ENCODE measurements at places on chromosomes 7 and 10. TPM values are rescaled to one million over a fixed set of nuclear protein-coding genes. Genes with fewer than 3 reads are reported as not detected.

SDK1 gene
- polyA plus RNA-seq = 6.4 TPM

OR13A1 gene
- 0.06 TPM for polyA plus RNA-seq

NDUFB8 gene
- 206 TPM for polyA plus RNA-seq

TRIM73 gene
- 4.8 TPM for polyA plus RNA-seq

PLEKHA1 gene
- polyA plus RNA-seq = 65.6 TPM

NEUROG3 gene
- 3.1 TPM for polyA plus RNA-seq

SHH gene
- polyA plus RNA-seq = 7.5 TPM

CRHR2 gene
- polyA plus RNA-seq = 0.31 TPM

FEZF1 gene
- polyA plus RNA-seq = not detected

PTPRN2 gene
- 13.4 TPM for polyA plus RNA-seq

NAT16 gene
- 0.21 TPM for polyA plus RNA-seq

ZNF518A gene
- 35.5 TPM for polyA plus RNA-seq

SCD gene
- 30.4 TPM for polyA plus RNA-seq

IRF5 gene
- polyA plus RNA-seq = 5.5 TPM

HOXA11 gene
- polyA plus RNA-seq = not detected

ERVW-1 gene
- polyA plus RNA-seq = 0.76 TPM

INHBA gene
- 2.8 TPM for polyA plus RNA-seq

PANK1 gene
- 34.2 TPM for polyA plus RNA-seq

ASIC3 gene
- polyA plus RNA-seq = 6.9 TPM

BTBD16 gene
- polyA plus RNA-seq = 0.79 TPM

CTTNBP2 gene
- 4.6 TPM for polyA plus RNA-seq
